ENCODE measurements at places on chromosomes 5 and 9.

- no peak for DNase-seq
These were observed 85.9 kb downstream of the GNA14 start for GRCh38 chr9:77562019-77562748.

- peak; percentile 29 for DNase-seq
These were observed 73.8 kb upstream of the ITGA2 start for GRCh38 chr5:52915176-52915875.

- DNase-seq, result no peak
These were observed at the start of gene BNC2 for GRCh38 chr9:16870596-16871335. BNC2 (minus strand) TSS chr9:16870670; CDS start chr9:16870648, 22 bp downstream.

- no peak for DNase-seq
These were observed 616.4 kb upstream of the NUDT12 start for GRCh38 chr5:104178829-104179456.

- no peak for DNase-seq
These were observed 41.7 kb downstream of the AHRR start for GRCh38 chr5:362978-363765.

- no peak for DNase-seq
These were observed 137.6 kb downstream of the DRD1 start for GRCh38 chr5:175306381-175306780.

GRCh38 chr9:70470050-70471015, 55.9 kb upstream of the KLF9 start:
- no peak for DNase-seq

DNA sequence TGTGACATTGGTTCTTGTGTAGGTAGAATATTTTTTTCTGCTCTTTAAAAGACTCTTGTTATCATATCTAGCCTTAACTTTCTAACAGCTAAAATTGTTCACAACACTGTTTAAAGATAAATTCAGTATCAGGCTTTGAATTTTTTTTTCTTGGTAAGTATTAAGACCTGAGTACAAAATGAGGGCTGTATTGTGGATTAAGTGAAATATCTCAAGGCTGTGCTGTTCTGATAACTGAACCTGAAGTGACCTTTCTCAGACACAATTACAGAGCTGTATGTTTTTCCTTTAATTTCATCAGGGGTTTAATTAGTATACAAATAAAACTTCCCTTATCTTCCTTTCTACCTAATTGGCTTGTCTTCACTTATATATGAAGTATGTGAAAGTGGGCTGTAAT, 290.5 kb downstream of the CCDC171 start:
- DNase-seq, result no peak

- DNase-seq, result no peak
These were observed 80.1 kb downstream of the PRRT1B start for GRCh38 chr9:131625508-131625787.

- DNase-seq, result no peak
These were observed 105.1 kb upstream of the SLC25A48 start for GRCh38 chr5:135729321-135729786.

- DNase-seq, result no peak
These were observed 18.6 kb upstream of the PLIN2 start for GRCh38 chr9:19145881-19146280.

- DNase-seq, result no peak
These were observed 38.2 kb downstream of the SLC9A3 start for GRCh38 chr5:485946-486491.

DNA sequence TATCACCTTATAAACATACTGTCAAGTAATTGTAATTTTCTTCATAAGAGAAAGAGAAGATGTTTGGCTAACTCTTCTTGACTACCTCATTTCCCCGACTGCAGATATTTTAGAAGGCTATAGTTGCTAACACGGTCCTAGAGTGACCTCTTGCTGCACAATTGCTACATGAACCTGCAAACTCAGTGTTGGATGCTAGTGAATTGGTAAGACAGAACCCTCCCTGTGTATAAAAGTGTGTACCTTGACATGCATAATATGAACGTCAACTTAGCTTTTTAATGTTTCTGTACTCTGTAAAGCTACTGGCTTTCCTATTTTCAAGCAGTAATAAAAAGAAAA, 46.7 kb upstream of the CER1 start:
- DNase-seq, result no peak

DNA sequence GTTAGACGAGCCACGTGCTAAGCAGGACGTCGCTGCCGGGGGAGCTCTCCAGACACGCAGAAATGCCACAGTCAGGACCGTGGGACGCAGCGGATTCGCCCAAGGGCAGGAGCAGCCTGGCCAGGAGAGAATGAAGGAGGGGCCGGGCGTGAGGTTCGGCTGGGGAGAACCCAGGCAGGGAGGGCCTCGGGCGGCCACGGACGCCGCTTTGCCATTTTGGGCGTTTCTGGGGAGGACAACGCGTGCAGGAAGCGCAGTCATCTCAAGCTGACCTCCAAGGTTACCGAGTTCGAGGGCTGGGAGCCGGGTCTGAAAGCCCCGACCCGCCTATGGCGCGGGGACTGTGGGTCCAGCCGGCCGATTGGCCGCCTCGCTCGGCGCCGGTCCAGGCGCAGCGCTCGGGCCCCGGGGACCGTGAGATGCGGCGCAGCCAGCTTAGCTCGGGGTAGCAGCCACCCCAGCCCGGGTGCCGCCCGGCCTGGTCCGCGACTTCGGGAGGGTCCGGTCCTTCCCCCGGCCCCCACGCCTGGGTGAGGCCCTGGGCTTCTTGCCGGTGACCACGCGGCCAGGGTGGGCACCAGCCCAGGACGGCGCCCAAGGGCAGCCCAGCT, 760 bp upstream of the MAN1B1 start:
- no peak for DNase-seq

GRCh38 chr5:3962113-3962512, 366.5 kb downstream of the IRX1 start:
- DNase-seq, result no peak

GRCh38 chr9:38675211-38675610, 44.7 kb downstream of the FAM240B start:
- no peak for DNase-seq

- no peak for DNase-seq
These were observed 75.7 kb upstream of the PPP1R26 start for GRCh38 chr9:135403733-135404450.

- no peak for DNase-seq
These were observed 844 bp upstream of the MCCC2 start for GRCh38 chr5:71586052-71586940.

DNA sequence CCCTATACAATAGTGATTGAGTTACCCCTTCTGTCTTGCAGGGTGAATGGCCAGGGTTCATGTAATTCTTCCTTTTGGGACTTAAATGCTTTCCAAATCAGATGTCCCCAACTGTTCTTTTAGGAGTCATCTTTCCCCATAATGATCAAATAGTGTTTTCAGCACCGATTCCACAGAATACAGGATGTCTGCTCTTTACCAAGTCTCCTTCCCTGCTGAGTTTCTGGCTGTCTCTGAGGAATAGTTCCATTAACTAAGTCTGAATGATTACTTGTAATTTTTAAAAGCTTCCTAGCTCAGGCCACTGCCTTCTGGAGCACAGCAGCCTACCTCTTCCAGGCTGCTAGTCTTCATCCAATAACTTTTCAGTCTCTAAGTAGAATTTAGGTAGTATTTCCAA, 630.7 kb upstream of the ZNF608 start:
- DNase-seq, result no peak

- no peak for DNase-seq
These were observed 118.1 kb downstream of the WNK2 start for GRCh38 chr9:93301911-93302541.

- no peak for DNase-seq
These were observed 53.2 kb upstream of the HMHB1 start for GRCh38 chr5:143758750-143759149.

DNA sequence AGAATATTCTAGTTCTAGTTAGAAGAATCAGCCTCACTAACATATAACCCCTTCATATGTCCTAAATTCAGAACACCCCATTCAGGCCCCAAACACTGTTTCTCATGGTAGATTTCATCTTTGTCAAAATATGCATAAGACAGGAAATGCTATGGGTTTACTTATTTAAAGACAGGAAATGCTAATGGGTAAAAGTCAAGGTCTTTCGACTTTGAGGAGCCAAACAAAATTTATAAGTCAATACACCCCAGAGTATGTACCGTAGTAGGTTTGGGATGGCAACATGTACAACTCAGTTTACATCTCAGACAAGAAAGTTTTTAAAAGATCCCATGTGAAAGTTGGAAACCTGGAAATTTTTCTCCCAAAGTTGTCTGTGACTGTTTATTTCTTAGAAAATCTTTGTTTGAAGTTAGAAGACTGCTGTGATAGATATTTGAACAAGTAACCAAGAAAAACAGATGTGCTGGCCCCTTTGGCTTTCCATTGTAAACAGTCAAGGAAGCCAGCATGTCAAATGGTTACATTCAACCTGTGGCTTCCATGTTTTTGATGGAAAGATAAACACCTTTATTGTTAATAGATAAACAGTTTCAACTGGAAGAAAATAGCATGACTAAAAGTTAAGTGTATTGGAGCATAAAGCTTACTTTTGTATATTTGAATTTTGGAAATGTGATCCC, 102.2 kb downstream of the INIP start:
- no peak for DNase-seq

DNA sequence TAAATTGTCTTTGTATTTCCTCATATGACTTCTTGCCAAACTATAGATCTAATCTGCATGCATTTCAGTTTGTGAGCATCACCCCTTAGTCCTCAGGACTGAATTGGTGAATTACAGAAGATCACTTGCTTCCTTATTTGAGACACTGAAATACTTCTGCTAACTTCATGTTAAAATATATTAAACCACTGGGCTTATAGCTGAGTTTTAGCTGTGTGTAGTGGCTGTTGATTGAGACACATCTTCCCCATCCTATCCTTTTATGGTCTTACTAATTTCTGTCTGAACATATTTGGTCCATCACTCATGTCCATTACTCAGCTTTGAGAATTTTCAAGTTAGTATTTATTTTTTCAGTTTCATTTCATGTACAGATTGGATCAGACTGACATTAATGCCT, 295.9 kb downstream of the PSAT1 start:
- DNase-seq, result no peak

- DNase-seq, result no peak
These were observed 477.5 kb upstream of the NMUR2 start for GRCh38 chr5:152882621-152883020.

DNA sequence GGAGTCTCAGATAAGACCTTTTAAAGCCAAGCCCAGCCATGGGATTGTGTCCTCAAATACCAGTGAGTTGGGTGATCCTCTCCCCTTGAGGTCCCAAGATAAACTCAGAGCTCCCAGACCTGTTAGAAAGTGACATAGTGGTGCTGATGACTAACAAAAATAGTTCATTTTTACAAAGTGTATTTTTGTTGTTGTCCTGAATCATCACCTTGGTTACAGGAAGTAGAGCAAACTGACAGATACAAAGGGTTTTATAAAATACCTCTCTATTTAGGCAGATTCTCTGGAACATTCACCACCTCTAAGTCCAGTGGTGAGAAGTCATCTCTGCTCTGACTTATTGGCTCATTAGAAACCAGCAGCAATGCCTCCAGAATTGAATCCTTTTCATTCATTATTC, 259.3 kb downstream of the CEMIP2 start:
- no peak for DNase-seq

DNA sequence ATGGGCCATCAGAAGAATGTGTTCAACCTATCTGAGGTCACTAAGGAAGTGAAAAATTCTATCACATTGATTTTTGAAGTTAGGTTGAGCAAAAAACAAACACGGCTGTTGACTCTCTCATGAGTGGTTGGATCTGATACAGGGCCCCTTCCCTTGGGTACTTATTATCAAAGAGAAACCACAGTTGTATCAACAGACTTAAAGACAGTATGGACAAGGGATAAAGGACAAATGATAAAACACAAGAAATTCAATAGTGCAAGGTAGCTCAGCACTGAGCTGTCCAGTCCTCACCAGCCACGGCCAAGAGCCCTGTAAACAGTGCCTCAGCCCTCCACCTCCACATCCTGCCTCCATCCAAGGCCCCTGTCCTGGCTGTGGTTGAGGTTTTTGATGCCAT, 86.9 kb downstream of the UBE2QL1 start:
- no peak for DNase-seq

DNA sequence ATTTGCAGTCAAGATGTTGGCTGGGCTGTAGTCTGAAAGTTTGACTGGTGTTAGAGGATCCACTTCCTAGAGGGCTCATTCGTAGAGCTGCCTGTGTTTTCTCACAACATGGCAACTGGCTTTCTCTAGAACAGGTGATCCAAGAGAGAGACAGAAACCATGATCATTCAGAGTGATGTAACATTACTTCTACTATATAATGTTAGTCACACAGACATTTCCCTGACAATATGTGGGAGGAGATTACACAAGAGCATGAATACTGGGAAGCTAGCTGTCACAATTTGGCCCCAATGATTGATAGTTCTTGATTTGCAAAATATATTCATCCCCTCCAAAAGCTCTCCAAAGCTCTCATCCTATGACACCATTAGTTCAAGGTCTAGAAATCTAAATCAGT, 10.9 kb upstream of the TMEM161B start:
- no peak for DNase-seq

- DNase-seq, result no peak
These were observed 209.4 kb upstream of the MSX2 start for GRCh38 chr5:174514983-174515394.

DNA sequence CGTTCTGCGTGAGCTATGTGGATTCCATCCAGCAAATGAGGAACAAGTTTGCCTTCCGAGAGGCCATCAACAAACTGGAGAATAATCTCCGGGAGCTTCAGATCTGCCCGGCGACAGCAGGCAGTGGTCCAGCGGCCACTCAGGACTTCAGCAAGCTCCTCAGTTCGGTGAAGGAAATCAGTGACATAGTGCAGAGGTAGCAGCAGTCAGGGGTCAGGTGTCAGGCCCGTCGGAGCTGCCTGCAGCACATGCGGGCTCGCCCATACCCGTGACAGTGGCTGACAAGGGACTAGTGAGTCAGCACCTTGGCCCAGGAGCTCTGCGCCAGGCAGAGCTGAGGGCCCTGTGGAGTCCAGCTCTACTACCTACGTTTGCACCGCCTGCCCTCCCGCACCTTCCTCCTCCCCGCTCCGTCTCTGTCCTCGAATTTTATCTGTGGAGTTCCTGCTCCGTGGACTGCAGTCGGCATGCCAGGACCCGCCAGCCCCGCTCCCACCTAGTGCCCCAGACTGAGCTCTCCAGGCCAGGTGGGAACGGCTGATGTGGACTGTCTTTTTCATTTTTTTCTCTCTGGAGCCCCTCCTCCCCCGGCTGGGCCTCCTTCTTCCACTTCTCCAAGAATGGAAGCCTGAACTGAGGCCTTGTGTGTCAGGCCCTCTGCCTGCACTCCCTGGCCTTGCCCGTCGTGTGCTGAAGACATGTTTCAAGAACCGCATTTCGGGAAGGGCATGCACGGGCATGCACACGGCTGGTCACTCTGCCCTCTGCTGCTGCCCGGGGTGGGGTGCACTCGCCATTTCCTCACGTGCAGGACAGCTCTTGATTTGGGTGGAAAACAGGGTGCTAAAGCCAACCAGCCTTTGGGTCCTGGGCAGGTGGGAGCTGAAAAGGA, 10.9 kb downstream of the QRFP start:
- no peak for DNase-seq

All from activated T-cell treated with anti-CD3 and anti-CD28 coated beads for 24 hours (primary cell).